ENCODE measurements at places on chromosomes 4 and X.
A peak's percentile ranks its signal among the peaks of the same experiment; 100 is the strongest.

GRCh38 chr4:188551156-188551555 lies 411.9 kb downstream of the TRIML1 start:
- DNase-seq, result no peak

DNA sequence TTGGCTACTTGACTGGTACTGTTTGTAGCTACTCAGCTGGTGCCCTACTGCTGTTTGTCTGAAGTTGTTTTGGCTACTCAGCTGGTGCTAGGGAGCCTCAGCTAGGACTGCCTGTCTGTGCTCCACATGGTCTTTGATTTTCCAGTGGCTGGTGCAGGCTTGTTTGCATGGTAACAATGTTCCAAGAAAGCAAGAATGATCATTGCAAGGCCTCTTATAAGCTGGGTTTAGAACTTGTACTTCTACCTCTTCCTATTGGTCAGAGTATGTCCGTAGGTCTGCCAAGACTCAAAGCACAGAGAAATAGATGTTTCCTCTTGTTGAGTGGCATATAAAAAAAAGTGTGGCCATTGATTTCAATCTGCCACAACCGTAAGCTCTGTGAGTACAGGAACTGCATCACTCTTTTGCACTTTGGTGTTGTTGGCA lies 17.6 kb downstream of the NFKB1 start:
- no peak for DNase-seq

DNA sequence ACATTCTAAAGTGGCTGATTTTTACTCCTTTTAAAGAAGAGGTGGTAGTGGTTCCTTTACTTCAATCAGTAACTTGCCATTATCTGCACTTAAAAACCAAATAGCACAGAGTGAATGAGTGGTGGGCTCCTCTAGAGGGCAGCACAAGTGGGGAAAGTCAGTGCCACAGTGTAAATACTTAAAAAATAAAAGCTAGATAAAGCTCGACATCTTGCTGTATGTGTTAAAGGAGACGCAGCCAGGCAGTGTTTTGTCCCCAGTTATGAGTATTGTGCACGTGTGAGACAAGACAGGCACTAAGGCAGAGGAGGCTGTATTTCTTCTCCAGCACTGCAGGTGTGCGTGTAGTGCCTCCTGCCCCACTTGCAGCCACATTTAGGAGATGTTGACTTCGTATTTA lies 24.6 kb downstream of the NAP1L5 start:
- DNase-seq, result peak; percentile 2

GRCh38 chrX:10495677-10496076 lies 124.7 kb downstream of the MID1 start:
- DNase-seq, result no peak

DNA sequence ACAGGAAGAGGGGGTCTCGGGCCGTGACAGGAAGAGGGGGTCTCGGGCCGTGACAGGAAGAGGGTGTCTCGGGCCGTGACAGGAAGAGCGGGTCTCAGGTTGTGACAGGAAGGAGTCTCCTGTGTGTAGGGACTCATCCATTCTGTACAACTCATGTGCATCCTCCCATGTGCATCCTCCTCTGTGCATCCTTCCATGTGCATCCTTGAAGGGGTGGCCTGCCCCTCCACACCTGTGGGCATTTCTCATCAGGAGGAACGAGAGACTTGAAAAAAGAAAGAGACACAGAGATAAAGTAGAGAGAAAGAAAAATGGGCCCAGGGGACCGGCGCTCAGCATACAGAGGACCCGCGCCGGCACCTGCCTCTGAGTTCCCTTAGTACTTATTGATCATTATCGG lies 30.2 kb upstream of the PLCXD1 start:
- no peak for DNase-seq

GRCh38 chr4:6153874-6154273 lies 46.5 kb downstream of the JAKMIP1 start:
- no peak for DNase-seq

DNA sequence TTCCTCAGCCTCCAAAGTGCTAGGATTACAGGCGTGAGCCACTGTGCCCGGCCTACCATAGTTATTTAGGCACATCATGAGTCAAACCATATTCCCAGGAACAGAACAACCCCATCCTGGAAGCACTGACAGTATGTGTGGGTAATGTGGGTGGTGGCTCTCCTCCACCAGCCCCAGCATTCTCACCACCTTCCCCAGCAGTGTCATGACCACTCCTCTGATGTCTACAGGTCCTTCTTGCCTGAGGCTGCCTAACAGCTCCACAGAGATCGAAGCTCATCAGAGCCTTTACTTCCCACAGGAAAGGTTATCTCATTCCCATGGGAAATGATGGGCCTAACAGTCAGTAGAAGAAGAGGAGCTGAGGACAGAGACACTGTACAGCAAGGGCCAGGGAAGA lies 129.5 kb upstream of the GPC4 start:
- DNase-seq, result no peak

- no peak for DNase-seq
Measured at GRCh38 chr4:118112117-118113046, 78.1 kb downstream of the NDST3 start.

DNA sequence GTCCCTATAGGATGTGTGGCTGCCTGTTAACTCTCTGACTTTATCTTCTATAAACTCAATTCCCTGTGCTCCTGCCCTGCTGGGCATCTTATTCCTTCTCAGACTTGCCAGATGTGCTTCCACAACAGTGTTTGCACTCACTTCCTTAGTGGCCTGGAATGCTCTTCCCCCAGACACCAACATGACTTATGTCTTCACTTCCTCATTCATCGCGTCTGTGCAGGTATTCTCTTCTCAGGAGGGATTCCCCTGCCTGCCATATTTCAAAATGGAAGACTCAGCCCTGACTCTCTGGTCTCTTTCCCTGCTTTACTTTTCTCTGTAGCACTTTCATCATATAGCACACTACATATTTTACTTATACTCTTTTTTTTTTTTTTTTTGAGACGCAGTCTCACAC lies 344.0 kb downstream of the CENPC start:
- no peak for DNase-seq

DNA sequence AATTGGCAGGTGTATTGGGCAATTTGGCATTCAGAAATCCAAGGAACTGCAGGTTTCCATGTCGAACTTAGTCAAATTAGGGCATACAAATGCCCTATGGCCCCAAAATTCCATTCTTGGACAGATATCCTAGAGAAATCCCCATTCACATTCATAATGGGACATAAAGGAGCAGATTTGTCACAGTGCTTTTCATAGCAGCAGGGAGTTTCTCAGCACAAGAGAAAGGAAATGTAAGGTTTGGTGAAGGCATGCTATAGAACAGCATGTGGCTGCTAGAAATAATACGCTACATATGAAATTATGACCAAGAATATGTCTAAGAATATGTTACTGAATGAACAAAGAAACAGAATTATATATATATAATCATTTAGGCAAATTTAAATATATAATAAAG lies 437.5 kb upstream of the BOD1L1 start:
- no peak for DNase-seq

DNA sequence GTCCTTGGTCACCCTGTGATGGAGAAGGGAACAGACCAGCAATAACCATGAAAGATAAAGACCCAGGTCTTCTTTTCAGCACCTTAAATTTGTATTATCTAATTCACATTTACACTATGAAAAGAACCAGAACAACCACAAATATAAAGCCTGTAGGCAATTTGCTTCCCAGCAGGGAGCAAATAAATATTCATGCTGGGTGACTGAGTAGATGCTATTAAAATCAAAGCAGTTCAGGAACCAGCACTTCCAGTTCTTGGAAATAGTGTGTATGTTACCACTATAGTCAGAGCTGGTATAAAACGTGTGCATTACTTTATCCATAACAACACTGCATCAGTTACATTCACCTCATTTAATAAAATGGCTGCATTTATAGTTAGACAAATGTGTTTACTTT lies 177.8 kb upstream of the ETNPPL start:
- no peak for DNase-seq

GRCh38 chrX:93932471-93933220 lies 258.6 kb downstream of the FAM133A start:
- DNase-seq, result no peak

- no peak for DNase-seq
Measured at GRCh38 chrX:39439906-39440798, 638.9 kb downstream of the MID1IP1 start.

DNA sequence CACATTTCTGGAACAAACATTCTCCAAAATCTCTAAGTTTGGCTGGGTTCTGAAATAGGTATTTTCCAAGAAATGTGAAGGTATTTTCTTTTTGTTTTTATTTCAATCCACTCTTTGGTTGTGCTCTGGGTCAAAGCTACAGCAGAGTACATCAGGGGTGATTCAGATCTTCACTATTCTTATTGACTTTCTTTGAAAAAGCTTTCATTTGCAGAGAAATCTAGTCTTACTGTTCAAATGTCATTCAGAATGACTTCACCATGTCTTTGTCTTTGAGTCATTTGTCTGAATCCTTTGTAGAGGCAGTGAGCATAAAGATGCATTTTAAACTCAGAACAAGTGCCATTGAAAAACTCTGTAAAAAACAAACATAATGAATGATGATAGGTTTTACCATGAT lies 547.2 kb upstream of the ADGRL3 start:
- DNase-seq, result no peak

DNA sequence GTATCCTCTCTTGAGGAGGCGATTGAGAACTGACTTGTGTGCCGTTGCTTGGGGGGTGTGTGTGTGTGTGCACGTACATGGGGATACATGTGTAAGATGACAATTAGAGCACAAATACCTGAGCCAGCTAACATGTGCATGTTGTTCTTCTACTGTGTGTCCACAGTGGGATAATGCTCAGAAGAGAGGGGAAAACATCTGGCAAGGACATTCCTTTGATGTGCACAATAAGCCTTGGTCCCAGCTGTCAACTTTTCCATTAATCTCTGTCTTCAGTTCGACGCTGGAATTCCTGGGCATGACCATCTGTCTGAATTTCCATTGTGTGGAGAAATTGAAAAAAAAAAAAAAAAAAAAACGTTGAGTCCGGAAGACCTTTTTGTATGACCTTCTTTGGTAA lies 592.0 kb upstream of the GALNTL6 start:
- no peak for DNase-seq

- DNase-seq, result no peak
Measured at GRCh38 chr4:138199568-138200235, 42.4 kb downstream of the SLC7A11 start.
